IPS DF 6.9 (cell line): ENCODE measurements at places on chromosomes 6 and 20.

- no peak for DNase-seq
These were observed 39.5 kb downstream of the ACSS2 start for GRCh38 chr20:34915749-34916455.

DNA sequence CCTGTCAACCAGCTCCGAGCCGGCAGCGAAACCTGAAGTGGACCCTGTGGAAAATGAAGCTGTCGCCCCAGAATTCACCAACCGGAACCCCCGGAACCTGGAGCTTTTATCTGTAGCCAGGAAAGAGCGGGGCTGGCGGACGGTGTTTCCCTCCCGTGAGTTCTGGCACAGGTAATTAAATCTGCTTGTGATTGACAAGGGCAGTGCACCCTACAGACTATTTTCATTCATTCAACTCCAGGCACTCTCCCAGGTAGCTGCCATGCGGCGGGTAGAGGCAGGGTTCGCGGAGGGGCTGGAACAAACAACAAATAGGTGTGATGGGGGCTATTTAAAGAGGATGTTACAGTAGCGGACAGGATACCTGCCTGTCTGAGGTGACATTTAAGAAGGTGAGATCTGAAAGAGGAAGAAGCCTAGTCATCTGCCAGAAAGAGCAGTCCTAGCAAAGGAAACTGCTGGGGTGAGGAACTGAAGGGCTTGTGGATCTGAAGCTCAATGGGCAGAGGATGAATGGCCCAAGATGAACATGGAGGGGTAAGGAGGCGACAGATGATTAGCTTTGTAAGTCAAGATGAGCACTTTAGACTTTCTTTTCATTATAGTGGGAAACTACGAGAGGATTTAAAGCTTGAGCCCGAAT is 810 bp downstream of the MRPL18 start:
- DNase-seq: no peak

DNA sequence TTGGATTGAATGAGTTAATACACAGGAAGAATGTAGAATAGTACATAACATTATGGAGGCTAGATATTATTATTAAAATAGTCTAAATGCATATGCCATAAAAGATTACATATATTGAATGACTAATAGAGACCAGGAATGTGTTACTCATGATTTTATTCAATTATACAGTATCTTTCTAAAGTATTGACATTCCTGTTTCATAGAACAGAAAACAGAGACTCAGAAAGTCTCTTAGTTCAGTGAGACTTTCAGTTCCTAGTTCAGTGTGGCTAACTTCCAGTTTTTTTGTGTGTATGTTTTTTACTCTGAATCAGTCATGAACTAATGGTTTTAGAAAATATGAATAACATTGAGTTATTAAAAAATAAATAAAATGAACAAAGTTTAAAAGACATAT is 34.6 kb upstream of the TMEM244 start:
- DNase-seq: no peak

DNA sequence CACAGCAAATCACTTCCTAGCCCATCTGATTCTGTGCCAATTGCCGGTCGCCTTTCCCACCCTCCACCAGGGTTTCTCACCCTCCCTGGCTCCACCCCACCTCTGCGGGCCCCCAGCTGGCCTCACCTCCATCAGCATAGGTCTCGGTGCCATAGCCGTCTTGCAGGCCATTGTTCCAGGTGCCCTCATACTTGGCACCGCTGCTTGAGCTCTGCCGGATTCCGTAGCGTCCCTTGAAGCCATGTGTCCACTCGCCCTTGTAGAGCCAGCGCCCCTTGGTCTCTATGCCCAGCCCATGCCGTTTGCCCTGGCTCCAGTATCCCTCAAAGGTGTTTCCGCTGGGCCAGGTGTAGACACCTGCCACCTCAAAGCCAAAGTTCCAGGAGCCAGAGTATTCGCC is 787 bp downstream of the JPH2 start:
- DNase-seq: no peak

DNA sequence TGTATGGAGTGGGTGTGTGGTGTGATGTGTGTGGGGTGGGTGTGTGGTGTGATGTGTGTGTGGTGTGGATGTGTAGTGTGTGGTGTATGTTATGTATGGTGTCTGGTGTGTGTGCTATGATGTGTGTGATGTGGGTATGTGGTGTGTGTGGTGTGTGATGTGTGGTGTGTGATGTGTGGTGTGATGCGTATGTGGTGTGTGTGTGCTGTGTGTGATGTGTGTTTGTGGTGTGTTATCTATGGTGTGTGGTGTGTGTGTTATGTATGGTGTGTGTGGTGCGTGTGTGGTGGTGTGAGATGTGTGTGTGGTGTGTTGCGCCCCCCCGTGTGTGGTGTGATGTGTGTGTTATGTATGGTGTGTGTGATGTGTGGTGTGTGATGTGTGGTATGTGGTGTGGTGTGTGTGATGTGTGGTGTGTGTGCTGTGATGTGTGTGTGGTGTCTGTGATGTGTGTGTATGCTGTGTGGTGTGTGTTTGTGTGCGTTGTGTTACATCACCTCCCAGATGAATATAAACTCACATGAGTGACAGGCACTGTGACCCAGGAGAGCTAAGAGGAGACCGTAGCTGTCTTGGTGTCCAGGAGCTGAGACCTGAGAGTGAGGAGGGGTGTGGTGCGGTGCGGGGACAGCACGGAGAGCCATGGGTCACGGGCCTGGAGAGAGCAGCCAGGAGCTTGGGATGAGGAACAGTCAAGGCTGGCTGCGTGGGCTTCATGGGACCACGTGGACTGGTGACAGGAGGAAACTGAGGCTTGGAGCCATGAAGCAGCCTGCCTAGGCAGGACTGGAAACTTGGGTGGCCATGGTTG is 8.8 kb downstream of the DLGAP4 start:
- no peak for DNase-seq

GRCh38 chr6:153956808-153957207 is 82.2 kb upstream of the OPRM1 start:
- no peak for DNase-seq
